ENCODE measurements at places on chromosomes 6 and 20.

GRCh38 chr6:31356216-31356945, 598 bp downstream of the HLA-B start:
- no peak for DNase-seq

DNA sequence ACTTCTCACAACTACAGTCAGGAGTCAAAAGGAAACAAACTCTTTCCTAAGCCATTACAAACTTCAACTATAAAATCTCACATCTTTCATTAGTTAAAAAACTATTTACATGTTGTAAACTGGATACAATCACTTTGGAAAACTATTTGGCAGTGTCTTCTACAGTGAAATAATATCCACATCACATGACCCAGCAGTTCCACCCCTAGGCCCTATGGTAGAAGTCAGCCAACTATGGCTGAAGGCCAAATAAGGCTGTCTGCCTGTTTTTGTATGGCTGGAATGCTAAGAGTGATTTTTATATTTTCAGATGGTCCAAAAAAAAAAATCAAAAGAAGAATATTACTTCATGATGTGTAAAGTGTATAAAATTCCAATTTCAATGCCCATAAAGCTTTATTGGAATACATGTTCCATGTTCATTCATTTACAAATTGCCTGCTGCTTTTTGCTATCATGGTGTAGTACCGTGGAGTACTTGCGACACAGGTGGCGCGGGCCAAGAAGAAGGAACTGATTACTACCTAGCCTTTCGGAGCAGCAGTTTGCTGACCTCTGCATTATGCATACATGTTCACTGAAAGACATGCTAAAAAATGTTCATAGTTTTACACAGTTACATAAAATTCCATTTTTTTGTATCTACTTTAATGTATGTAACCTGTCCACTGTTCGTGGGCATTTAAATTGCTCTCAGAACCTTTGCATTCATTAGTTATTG, 129.0 kb downstream of the KIF16B start:
- no peak for DNase-seq

GRCh38 chr6:31771992-31772358, 5.2 kb downstream of the VWA7 start:
- DNase-seq = no peak

DNA sequence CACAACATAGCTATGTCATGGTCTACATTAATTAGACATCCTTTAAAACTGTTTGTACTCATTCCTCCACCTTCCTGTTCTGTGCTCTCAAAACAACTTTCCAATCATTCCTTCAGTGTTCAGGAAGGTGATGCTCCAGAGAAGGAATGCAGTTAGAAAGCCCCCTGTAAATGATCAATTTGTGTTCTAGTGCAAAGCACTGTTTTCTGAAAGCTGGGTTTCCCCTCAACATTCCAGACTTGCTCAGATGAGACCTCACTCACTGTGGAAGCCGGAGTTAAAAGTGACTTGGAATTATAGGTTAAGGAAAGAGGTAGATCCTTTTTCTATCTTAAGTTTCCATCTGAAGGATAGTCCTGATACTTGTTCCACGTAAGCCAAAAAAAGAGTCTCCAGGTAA, 95.9 kb downstream of the BMP2 start:
- no peak for DNase-seq

DNA sequence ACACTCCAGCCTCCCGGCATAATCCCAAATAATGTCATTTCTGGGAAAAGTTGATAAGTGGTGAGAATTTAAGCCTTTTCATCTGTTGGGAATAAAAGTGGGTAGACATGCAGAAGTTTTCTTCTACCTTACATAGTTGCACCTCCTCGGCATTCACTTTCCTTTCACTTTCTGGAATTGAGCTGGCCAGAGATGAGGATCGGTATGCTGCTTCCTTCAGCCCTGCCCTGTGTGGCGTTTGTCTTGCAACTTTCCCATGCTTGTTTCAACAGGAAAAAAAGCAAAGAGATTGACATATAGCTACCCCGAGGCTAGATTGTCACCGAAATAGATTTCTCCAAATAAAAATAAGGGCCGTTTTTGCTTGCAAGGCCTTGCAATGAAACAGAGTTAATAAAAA, 65.8 kb upstream of the JAG1 start:
- no peak for DNase-seq

- DNase-seq = no peak
Observed at GRCh38 chr6:125073071-125073470, 80.5 kb upstream of the TPD52L1 start.

DNA sequence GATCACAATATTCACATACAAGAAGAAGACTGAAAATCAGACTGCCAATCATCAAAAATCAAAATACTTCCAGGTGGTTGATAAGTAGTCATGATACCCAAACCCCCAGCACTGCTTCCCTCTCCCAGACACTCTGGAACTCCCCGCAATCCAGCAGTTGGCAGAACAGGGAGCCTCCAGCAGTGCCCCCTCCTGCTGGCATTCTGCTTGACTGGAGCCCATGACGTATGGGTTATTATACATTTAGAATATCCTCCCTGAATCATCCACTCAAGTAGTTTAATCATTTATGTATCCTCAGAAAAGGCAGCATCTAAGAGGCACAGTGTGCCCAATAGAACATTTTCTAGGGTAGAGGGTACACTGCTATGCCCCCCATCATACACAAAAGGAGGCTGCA, 9.3 kb upstream of the OGFRL1 start:
- no peak for DNase-seq

- DNase-seq = no peak
Observed at GRCh38 chr6:98092331-98092730, 742.0 kb upstream of the POU3F2 start.

GRCh38 chr6:13436399-13437217, 50.8 kb downstream of the GFOD1 start:
- DNase-seq = no peak

- no peak for DNase-seq
Observed at GRCh38 chr6:36128073-36128472, 2.2 kb upstream of the MAPK13 start.

GRCh38 chr6:74971633-74972032, 234.2 kb downstream of the COL12A1 start:
- DNase-seq = no peak

GRCh38 chr20:7798176-7798575, 142.1 kb downstream of the HAO1 start:
- DNase-seq = no peak

GRCh38 chr6:147548921-147549475, 40.5 kb downstream of the SAMD5 start:
- no peak for DNase-seq

GRCh38 chr6:78875505-78875904, 8.2 kb downstream of the IRAK1BP1 start:
- no peak for DNase-seq

DNA sequence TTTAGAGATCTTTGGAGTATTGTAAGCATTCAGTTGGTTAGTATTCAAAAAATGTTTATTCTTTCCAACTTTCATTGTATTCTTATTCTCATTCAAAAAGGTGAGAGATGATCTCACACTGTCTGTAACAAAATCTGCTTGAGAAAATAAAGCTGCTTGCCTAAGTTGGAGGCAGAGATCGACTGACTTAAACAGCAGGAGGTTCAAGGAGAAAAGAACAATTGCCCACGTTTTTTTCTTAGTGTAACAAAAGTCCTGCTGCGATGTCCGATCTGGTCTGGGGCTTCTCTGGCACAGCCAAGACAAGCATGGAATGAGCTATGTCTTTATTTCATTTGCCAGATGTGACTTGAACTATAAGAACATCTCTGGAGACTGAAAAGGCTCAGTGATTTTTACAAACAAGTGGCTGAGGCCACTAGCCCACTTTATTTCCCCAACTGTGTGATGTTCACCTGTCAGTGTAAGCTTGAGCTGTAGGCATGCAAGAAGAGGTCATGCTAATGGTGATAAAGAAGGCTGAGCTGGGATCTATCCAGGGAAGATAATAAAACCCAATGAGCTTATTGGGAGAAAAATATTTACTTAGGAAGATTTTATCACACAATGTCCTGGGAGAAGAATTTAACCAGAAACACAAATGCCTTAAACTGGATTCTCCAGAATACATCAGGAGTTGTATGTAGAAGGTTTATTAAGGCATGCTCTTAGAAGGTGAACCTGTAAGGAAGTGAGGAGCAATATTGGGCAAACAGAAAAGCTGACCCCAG, 580.1 kb upstream of the BTBD3 start:
- no peak for DNase-seq

- no peak for DNase-seq
Observed at GRCh38 chr6:123329337-123329736, 307.4 kb downstream of the TRDN start.

- no peak for DNase-seq
Observed at GRCh38 chr20:17339000-17339399, 112.2 kb downstream of the PCSK2 start.

- no peak for DNase-seq
Observed at GRCh38 chr6:44128020-44128917, 915 bp downstream of the TMEM63B start.

- peak; percentile 63 for DNase-seq
Observed at GRCh38 chr20:39885975-39886649, 802.9 kb downstream of the MAFB start.

GRCh38 chr20:62168061-62168460, 14.8 kb upstream of the MTG2 start:
- no peak for DNase-seq

DNA sequence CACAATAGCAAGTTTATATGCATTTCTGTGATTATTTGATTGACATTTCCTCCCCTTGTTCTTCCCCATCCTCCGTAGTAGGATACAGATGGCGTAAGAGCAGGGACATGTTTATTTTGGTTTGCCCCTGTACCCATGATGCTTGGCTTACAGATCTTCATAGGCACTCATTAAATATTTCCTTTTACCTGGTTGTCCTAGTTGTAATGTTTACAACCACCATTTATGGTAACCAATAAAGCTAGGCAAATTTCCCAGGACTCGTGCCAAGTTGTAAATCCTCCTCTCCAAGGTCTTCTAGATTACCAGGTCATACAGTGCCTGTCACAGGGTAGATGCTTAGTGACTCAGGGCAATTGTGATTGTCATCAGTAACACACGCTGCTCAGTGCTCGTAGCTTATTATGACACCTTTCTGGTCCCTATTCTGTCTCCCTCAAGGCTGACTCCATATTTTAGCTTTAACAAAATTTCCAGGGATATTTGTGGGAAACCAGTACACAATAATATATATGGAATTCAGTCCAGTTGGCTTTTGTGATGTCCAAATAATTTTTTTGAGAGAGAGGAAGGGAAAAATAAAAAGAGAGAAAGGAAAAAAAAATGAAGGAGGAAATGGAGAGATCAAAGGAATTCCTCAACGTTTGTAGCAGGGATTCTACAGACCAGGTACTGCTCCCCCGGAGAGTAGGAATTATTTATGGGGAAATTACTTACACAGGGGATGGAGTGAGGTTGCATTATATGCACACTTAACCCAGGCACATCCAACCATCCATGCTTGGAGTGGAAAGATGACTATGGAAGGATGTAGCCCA, 24.6 kb downstream of the CYP24A1 start:
- no peak for DNase-seq

- no peak for DNase-seq
Observed at GRCh38 chr6:11922901-11923300, 89.2 kb upstream of the HIVEP1 start.

GRCh38 chr6:42727627-42728026, 5.2 kb upstream of the PRPH2 start:
- DNase-seq = no peak

DNA sequence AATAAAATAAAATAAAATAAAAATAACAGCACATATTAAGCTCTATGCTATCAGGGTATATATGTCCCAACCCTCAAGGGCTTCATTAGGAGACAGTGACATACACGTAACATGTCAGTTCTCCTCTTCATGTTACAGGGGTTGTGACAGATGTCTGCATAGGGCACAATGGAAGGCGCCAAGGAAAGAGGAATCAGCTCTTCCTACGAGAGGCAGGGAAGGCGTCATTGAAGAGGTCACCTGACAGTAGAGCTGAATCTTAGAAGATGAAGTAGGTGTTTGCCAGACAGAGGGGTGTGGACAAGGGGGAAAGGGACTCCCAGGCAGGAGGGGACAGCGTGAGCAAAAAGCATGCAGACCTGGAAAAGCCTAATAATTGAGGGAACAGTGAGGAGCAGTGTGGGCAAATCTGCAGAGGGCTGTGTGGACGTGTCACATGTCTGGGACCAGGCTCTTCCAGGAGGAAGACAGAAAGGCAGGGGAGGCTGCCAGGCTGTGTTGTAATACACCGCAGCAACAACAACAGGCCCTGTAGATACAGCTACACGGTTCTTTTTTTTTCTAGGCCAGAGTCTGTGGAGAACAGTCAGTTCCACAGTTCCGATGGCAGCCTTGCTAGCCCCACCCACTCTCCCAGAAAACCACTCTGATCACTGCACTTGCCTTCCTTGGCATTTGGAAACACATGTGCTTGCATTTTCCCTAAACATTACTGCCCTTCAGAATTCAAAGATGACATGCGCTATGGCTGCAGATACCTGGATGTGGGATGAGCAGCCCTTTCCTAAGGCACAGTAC, 2.5 kb upstream of the FKBP5 start:
- DNase-seq = no peak

DNA sequence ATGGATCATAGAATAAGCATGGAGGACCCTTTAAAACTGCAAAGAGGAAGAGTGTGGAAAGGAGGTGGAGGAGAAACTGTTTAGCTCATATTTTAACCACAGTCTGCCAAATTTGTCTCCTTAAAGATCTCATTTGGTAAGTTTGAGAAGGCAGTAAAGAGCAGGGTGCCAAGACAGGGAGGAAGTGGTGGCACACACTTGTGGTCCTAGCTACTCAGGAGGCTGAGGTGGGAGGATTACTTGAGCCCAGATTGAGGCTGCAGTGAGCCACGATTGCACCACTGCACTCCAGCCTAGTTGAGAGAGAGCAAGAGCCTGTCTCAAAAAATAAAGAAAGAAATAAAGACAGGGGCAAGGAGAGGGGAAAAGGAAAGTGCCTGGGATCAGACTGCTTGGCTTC, 16.8 kb upstream of the DCBLD1 start:
- DNase-seq = no peak

DNA sequence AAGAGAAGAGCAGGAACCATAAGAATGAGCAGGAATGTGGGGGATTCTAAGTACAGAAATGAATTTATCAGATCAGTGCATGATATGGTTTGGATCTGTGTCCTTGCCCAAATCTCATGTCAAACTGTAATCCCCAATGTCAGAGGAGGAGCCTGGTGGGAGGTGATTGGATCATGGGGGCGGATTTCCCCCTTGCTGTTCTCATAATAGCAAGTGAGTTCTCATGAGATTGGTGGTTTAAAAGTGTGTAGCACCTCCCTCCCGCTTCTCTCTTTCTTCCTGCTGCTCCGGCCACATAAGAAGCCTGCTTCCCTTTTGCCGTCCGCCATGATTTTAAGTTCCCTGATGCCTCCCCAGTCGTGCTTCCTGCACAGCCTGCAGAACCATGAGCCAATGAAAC, 49.2 kb downstream of the KHDC1L start:
- DNase-seq = no peak
